Stimulated activated CD8-positive, alpha-beta memory T cell treated with anti-CD3 and anti-CD28 coated beads, Interleukin-7, amount 100 ng/mL, for 1 hour (primary cell): ENCODE measurements at places on chromosomes 7 and 10.

DNA sequence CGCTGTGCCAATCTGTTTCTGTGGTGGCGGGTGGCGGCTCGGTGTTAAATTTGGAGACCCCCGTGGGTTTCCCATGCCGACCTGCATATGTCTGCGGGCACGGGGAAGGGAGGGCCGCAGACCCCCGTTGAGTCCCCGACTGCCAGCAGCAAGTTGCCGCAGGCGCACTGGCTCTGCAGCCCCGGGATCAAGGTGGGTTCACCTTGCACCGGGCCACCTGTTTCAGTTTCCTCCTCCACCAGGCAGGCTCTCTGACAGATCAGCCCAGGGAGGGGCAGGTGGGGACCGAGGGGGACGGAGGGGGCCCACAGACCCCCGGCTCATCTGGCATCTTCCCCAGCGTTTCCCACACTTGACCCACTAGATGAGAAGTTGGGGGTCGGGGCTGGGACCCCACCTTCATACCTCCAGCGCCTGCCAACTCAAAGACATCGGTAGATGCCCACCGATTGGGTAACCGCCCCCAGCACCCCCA, 95.9 kb downstream of the CUX1 start:
- DNase-seq: no peak

- DNase-seq: no peak
Observed at GRCh38 chr7:29598613-29599012, 35.0 kb downstream of the PRR15 start.

- DNase-seq: no peak
Observed at GRCh38 chr7:117383483-117384189, 43.7 kb downstream of the ASZ1 start.

DNA sequence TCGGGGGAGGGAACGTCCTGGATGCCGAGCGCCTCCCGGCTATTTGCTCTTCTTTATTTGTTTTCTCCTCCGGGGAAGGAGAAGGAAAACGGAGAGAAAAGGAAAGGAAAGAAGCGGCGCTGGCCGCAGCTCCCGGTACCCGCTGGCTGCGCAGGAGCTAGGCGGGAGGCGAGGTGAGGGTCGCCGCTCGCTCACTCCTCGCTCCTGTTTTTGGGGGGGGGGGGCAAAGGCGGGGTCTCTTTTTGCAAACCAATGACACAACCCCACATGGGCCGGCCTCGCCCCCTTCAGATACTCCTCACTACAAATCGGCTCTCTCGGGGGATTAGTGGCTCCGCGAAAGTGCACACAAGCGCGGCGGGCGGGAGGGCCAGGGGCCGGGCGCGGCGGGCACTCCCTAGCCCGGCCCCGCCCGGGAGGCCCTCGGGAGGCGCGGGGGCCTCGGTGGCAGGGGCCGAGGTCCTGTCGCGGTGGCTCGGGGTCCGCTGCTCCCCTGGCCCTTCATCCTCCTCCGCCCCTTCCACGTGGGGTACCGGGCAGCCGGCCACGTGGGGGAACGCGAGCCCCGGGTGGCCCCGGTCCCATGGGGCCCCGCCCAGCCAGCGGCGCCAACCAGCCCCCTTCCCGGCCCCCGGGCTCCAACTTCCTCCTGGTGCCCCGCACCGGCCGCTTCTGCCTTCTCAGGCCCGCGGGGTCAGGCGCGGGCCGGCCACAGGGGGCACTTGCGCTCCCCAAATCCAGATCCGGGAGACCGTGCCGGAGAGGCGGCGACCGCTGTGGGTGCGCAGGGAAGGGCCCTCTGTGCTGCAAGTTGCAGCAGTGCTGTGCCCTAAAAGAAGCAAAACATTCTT, 718 bp upstream of the CTBP2 start:
- DNase-seq: no peak

- DNase-seq: no peak
Observed at GRCh38 chr10:797179-797578, 107.7 kb upstream of the DIP2C start.

GRCh38 chr7:1762238-1762945, 92.3 kb downstream of the ELFN1 start:
- DNase-seq: no peak

GRCh38 chr7:123608991-123609882, 7.6 kb downstream of the ASB15 start:
- no peak for DNase-seq

DNA sequence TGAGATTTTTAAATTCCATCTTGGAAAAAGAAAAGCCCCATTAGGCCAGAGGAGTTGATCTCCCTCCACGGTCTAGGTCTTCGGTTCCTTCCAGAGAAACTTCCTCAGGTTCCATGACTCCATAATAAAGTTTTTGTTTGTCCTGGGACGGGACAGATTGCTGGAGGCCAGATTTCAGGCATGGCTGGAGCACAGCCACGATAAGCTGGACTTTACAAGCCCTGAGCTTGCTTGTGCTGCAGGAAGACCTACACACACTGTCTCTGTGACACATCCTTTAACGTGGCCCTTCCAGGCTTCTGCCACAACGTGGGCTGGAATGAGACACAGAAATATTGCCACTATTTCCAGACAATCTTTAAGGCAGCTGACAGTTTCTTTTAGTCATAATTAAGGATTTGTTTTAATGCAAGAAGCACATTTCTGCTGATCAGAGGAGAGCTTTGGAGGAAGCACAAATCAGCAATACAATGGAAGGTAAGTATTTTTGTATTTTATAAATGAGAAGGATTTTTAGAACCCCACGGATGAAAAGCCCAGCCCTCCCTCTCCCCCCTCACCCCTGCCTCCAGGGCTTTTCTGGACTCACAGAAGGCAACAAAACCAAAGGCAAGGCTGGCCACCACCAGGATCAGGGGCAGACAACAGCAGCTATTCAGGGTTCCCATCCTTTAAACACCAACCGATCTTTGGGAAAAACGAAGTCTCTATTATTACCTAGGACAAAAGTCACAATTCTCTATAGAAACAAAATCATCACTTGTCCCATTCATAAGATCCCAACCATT, 6.5 kb downstream of the CTBP2 start:
- no peak for DNase-seq

GRCh38 chr7:150787321-150788281, 12.6 kb downstream of the TMEM176B start:
- no peak for DNase-seq

- DNase-seq: no peak
Observed at GRCh38 chr10:86311190-86311589, 55.4 kb downstream of the GRID1 start.

GRCh38 chr10:12972146-12972545, 29.4 kb downstream of the CCDC3 start:
- no peak for DNase-seq

- no peak for DNase-seq
Observed at GRCh38 chr7:1307828-1308227, 75.2 kb downstream of the UNCX start.

GRCh38 chr10:93756118-93756517, 1.6 kb upstream of the LGI1 start:
- no peak for DNase-seq

GRCh38 chr10:3364768-3365480, 192.3 kb upstream of the PITRM1 start:
- no peak for DNase-seq

- DNase-seq: no peak
Observed at GRCh38 chr7:24715171-24715570, 42.1 kb downstream of the GSDME start.

DNA sequence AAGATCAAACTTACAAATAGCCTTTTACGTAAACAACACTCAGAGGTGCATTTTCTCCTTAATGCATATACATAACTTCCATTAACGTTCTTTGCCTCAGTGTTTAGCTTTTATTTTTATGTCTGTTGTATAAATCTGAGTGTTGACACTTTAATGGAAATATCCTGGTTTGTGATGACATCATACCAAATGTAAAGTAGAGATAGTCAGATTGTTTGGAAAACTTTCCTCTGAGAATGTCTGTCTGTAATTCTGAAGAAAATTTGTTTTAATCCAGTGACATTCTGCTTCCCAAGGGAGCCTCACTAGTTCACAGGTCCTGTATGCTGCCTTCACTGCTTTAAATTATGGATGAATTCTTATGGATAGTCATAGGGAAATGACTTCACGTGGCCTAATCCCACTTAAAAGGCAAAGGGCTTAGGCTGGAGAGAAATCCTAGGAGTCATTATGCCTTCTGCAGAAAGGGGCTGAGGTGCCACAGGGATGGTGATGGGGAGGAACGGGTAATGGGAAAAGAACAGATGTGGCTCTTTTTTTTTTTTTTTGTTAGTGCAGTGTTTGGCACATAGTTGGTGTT, 93.2 kb downstream of the DNAJB9 start:
- DNase-seq: no peak

GRCh38 chr10:88507404-88507803, 75.7 kb downstream of the RNLS start:
- DNase-seq: no peak

GRCh38 chr10:86597306-86597705, 57.0 kb upstream of the OPN4 start:
- DNase-seq: no peak

GRCh38 chr10:103576862-103577261, 83.4 kb downstream of the NEURL1 start:
- no peak for DNase-seq
